ENCODE measurements at places on chromosomes 13 and 19.

- DNase-seq = peak; percentile 10
These were observed 105.1 kb downstream of the FRY start for GRCh38 chr13:32136716-32137115.

- no peak for DNase-seq
These were observed 138.9 kb upstream of the RFC3 start for GRCh38 chr13:33678906-33679657.

DNA sequence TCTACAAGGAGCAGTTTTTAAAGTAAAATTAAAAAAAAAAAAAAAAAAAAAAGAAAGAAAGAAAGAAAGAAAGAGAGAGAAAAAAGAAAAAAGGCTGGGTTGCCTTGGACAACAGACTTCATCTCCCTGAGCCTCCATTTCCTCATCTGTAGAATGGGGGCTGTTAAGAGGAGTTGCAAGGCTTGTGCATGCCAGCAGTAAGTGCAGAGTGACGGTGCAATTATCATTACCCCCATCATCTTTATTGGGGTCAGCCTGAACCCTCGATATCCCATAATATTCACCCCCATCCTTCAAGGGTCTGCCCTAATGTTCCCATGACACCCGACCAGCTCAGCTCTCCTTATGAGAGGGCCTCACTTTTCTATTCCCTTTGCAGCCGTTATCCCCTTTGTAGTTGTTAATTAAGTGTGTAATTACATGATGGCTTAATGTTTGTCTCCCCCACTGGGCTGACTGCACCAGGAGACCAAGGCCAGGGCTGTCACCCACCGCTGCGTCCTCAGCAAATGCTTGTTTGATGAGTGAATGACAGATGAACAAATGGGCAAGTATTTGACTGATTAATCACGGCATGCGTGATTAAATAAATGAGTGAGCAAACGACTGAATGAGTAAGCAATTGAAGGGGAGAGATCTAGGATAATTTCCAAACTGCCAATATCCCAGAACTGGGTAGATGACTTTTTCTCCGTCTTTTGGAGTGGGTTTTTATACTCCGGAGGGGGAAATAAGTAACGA, 10.1 kb downstream of the FOSB start:
- no peak for DNase-seq

GRCh38 chr13:93635616-93636032, 409.0 kb downstream of the GPC6 start:
- DNase-seq = no peak

DNA sequence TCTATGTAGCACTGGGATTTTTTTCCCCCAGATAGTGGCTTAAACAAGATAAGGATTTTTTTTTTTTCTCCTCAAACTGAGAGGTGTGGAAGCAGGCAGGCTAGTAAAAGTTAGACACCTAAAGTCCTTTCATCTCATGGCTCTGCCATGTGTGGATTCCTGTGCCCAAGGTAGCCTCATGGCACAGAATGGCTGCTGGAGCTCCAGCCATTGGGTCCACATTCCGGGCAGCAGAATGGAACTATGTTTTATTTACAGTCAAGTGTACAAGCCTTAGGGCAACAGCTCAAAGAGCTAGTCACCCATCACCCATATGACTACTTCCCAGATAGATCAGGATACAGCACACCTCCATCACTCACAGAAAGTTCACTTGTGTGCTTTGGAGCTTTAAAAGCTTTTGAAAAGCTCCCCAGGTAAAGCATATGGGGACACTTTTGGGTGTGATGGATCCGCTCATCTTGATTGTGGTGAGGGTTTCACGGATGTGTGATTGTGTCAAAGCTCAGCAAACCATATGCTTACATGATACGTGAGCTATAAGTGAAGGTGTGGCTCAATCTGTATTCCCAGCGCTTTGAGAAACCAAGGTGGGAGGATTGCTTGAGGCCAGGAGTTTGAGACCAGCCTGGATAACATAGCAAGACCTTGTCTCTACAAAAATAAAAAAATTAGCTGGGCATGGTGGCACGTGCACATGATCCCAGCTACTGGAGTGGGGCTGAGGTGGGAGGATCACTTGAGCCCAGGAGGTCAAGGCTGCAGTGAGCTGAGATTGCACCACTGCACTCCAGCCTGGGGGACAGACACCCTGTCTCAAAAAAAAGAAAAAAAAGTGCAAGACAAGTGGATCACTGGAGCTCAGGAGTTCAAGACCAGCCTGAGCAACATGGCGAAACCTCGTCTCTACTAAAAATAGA, 18.1 kb downstream of the PGLS start:
- DNase-seq = no peak

DNA sequence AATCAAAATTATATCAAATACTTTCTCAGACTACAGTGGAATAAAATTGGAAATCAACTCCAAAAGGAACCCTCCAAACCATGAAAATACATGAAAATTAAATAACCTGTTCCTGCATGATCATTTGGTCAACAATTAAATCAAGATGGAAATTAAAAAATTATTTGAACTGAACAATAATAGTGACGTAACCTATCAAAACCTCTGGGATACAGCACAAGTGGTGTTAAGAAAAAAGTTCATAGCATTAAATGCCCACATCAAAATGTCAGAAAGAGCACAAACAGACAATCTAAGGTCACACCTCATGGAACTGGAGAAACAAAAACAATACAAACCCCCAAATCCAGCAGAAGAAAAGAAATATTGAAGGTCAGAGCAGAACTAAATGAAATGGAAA, 1460.7 kb downstream of the OLFM4 start:
- DNase-seq = no peak

DNA sequence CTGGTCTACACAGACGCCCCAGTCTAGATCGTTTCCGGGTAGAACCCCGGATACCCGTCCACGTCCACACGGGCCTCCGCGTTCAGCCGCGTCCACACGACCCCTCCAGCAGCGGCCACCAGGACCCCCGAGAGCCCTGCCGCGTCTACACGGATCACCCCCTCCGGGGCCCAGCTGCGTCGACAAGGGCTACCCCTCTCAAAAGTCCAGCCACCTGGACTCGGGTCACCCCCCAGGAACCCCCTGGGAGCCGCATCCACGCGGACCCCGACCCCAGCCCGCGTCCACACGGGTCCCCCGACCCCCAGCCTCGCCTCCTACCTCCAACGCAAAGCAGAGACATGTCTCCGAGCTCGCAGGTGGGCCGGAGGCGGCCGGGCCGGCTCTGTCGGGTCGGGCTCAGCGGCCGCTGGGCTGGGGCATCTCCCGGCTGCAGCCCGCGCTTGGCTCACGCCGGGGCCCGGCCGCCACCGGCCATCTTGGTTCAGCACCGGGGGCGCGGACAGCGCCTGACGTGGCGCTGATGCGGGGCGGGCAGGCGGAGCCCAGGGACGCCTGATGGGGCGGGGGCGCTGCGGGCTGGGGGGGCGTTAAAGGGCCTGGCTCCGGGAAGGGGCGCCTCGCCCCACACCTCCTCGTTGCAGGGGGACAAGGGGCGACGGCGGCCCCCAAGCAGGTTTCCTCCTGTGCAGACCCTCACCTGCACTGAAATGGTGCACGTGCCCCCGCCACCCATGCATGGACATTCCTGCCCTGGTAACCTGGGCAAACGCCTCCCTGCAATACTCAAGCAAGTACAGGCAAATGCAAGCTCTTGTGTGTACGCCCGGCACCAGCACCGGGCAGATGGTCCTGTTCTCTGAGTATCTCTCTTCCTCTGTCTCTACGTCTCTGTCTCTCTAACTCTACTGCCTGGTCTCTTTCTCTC, at the start of gene UNC13A:
Gene UNC13A (minus strand): TSS at position 498 of the 928 bp plus-strand sequence. CDS start 155 bp downstream, at position 343.
- peak; percentile 24 for DNase-seq

DNA sequence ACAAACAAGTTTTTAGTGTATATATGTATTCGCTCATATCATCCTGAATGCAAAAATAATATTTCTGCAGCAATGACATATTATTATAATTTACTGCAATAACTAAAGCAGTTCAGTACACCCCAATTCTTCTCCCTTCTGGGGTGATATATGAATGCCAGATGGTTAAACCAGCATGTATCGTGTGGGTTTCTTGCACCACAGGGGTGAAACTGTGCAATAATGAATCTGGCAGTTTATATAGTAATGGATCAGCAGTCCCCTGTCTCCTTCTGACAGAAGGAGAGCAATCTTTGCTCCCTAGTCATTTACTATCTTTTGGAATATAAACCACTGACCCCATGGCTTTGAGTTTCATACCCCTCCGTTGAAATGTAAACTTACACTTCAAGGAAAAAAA, 228.6 kb upstream of the KLHL1 start:
- no peak for DNase-seq

GRCh38 chr19:1961000-1961883, 20.3 kb downstream of the CSNK1G2 start:
- no peak for DNase-seq

DNA sequence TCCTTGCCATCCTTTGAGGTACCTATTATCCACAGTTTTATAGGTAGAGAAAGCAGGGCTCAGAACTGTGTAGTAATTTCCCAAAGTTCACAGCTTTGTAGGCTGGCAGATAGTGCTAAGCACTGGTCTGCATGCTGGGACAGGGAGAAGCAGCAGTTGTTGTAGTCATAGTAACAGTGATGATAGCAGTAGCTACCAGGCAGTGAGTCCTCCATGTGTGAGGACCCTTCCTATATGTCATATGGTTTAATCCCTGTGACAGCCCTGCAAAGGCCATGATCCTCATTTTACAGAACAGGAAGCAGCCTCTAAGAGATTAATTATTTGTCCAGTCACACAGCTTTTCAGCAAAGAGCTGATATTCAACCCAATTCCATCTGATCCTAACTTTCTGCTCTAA, 21.0 kb downstream of the SERP2 start:
- DNase-seq = no peak

DNA sequence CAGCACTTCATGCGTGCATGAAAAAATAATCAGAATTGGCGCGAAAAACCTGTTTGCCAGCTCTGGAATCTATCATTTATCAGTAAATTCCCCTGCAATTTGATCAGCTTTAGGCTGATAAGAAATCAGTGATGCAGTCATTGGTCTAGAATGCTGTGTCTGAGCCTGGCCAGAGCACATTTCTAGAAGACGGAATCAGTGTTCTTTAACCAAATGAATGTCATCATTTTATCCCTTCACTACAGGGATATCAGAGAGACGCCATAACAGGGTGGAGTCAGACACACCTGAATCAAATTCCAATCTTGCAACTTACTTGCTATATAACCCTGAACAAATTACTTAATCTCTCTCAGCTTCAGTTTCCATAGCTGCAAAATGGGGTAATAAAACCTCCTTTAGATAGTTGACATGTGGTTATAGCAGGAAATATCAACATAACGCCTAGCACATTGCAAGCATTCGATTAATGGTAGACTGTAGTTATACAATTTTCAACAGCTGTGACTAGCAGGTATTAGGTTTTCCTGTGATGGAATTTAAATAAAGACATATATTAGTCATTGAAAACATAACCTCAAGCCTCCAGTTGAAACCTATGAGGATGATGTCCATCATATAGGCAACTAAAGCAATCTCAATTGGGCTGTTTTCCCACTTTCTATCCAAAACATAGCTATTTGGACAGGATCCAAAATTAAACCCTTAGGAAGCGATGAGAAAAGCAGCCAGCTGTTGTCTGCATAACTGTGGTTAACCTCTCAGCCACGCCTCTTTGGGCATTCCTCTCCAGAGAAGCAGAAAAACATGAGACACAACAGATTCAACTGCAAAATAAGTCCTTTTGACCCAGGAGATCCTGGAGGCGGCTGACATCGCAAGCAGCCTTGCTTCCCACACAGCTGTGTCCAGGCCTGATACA, 51.6 kb upstream of the UBL3 start:
- DNase-seq = no peak

- no peak for DNase-seq
These were observed 19.9 kb downstream of the LRCH1 start for GRCh38 chr13:46572752-46573431.

DNA sequence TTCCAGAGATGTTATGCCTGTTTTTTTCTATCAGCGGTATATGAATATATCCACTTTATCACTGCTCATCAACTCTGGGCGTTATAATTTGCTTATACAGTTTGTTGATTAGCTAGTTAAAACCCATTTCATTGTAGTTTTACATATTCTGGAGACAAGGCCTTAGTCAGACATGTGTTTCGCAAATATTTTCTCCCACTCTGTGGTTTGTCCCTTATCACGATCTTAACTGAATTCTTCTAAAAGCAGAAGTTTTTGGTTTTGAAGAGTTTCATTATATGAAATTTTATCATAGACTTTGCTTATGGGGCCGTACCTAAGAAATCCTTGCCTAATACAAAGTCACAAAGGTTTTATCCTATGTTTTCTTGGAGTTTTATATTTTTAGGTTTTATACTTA, 84.6 kb downstream of the FRY start:
- DNase-seq = no peak

GRCh38 chr19:49391581-49392399, 3.7 kb downstream of the KASH5 start:
- peak; percentile 58 for DNase-seq

DNA sequence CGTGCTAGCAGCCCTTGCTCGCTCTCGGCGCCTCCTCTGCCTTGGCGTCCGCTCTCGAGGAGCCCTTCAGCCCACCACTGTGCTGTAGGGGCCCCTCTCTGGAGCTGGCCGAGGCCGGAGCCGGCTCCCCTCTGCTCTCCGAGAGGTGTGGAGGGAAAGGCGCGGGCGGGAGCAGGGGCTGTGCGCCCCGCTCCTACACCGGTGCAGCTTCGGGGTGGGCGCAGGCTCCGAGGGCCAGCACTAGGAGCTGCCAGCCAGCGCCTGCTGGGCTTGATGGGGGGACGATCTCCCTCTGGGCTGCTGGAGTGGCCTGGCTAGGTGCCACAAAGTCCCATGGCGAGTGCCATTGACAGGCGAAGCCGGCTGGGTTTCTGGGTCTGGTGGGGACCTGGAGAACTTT, 365.5 kb downstream of the SLITRK1 start:
- no peak for DNase-seq

DNA sequence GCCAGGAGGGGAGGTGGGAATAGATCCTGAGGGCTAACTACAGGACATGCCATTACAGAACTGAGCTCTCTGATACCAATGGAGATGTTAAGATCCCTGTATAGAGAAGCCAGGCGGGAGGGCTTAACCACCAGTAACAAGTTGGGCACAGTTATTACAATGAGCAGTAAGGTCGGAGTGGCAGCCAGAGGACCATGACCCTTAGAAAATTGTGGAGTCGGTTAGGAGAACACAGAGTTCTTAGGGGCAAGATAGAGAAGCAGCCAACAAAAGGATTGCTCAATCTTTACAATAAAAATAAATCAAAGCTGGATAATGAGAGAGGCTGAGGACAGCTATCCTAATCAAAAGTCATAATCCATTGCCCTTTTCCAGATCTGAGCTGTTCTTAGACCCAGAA, 10.4 kb downstream of the CPB2 start:
- DNase-seq = no peak

Data from NCI-H1092 treated with DMSO at 0.1 percent for 48 hours (cell line).